ENCODE measurements at places on chromosomes 2 and 18.

DNA sequence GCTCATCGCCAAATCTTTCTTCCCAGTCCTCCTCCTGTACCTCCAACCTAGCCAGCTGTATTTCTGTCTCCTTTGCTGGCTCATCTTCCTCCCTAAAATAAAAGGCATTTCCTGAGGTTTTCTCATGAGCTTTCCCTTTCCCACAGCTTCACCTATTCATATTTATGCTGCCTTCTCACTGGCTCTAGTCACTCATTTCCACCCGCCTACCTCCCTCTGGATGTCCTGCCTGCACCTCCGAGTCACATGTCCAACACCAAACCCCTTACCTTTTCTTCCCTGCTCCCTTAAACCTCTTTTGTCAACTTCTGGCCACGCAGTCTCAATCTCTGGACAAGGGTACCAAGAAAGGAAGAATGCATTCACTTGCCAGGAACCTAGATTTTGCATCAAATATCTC, 2.8 kb downstream of the EIF2AK3 start:
- no peak for DNase-seq

- no peak for DNase-seq
Observed at GRCh38 chr18:21341141-21341540, 99.1 kb downstream of the GREB1L start.

DNA sequence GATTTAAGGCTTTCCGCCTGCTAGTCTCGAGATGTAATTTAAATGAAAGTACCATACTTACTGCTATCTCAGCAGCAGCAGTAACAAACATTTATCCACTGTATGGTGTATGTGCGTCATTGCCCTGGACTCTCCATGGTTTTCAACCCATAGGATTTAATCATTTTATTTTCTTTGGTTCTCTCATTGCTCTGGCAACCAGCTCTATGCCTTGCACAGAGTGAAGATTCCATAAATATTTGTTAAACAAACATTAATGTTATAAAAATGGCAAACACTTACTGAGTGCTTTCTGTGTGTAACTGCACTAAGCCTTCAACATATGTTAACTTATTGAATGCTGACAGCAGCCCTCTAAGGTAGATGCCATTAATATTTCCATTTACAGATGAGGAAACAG, 1.3 kb upstream of the LMAN1 start:
- DNase-seq, result no peak

DNA sequence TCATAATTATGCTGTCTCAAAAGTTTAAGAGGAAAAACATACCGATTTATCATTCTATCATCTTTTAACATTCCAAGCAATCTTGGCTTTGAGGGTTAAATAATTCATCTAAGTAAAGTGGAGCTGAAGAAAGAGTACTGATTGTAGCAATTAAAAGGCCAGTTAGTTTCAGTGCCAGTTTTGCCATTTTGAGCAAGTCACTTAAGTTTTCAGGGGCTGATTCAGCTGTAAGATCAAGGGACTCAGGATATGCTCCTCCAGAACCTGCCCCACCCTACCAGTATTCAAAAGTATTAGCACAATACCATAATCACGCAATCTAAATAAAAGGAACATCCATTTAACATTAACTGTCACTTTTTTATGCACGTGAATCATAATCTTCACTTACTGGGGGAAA, 1.9 kb downstream of the SS18 start:
- no peak for DNase-seq

DNA sequence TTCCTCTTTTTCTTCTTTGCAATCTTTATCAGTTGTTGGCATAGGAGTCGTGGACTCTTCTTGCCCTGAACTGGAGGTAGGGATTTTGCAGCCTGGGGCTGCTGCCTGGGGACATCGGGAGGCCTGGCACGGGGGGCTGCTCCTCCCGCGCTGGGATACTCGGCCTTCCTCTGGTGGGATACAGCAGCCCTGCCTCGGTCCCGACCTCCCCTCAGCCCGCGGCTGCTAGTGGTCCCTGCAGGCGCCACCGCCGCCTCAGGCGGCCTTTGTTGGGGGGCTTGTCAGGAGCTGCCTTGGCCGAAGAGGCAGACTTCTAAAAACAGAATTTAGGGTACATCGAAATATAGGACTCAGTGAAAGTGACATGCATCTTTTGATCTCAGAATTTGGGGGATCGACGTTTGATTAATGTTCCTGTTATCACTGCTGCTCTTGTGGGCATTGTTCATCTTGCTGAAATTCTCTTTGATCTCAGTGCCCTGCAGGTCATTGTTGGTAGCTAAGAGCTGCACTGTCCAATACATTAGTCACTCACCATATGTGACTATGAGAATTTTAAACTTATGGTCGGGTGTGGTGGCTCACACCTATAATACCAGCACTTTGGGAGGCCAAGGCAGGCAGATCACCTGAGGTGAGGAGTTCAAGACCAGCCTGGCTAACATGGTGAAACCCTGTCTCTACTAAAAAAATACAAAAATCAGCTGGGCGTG, 16.3 kb downstream of the POLR2D start:
- no peak for DNase-seq

DNA sequence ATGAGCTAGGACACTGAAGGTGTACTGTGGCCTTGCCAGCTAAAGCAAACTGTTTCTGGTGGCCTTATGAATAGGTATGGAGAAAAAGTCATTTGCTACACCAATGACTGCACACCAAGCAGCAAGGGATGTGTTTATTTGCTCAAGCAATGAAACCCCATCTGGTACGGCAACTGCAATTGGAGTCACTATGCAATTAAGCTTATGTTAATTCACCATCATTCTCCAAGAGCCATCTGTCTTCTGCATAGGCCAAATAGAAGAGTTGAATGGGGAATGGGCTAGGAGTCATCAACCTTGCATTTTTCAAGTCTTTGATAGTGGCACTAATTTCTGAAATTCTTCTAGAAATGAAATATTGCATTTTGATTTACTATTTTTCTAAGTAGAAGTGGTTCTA, 372.0 kb downstream of the KCNJ3 start:
- DNase-seq, result no peak

- no peak for DNase-seq
Observed at GRCh38 chr2:167504695-167505094, 616.4 kb downstream of the XIRP2 start.

GRCh38 chr18:70366174-70366573, 77.3 kb downstream of the SOCS6 start:
- no peak for DNase-seq

DNA sequence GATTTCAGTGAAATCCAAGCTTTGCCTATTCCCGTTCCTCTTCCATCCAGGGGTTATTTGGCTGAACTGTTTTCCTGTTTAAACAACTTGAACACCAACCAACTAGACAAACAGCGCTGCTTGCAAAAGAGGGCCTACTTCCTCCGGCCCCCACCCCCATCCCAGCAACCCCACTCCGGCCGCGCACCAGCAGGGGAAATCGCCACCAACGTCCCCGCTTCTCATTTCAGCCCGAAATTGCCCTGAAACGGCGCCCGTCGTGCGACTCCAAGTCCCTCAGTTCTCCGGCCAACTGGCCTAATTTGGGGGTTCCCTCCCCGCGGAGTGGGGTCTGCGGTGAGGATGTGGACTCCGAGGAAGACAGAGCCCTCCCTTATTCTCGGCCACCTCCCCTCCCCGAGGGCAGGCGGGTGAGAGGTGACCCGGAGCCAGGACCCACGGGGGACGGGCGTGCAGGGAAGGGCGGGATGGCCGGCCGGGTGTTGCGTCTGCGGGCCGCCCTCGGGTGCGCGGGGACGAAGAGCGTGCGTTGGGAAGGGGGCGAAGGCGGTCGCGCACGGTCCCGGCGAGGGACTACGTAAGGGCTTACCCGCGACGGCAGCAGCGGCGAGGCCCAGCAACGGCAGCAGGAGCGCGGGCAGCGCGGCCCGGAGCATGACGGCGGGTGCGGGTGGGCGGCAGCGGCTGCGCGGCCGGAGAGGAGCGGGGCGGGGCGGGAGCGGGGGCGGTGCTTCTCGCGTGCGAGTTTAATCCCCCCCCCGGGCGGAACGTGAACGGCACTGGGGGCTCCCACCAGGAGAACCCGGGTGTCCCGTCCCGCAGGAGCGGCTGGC, at the start of gene CD302:
Gene CD302, minus strand, starts transcription at position 666 of the 833 bp plus-strand sequence. Its CDS starts 10 bp downstream, at position 656.
- peak; percentile 34 for DNase-seq

DNA sequence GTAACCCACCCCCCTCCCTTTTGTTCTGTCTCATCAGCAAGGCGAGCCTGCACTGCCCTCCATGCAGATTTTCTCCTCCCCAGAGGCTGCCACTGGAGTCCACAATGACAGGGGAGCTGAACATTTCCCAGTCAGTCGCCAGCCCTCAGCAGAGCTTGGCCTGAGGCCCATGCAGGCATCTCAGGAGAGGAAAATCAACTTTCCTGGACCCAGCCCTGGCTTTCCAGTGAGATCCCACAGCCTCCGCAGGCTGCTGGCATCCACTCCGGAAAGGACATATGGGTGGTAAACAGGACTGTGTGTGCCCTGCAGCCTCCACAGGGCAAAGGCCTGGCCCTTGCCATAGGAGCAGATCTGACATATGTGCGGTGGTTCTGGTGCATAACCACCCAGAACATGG, 253.8 kb downstream of the TNS1 start:
- DNase-seq, result no peak

GRCh38 chr2:72210470-72210869, 62.8 kb upstream of the CYP26B1 start:
- DNase-seq, result no peak

DNA sequence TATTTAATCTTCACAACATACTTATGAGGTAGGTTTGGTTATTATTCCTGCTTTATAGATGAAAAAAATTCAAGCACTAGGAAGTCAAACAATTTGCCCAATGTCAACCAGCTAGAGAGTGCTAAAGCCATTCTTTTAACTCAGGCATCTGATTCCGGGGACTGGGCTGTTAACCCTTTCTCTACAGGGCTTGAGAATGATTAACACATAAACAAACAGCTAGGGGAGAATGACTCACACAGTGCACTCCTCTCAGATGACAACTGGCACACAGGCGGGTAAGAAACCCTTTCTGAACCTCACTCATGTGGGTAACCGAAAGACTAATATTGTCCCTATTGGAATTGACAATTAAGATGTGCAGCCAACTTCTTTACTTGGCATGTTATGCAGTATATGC, 86.3 kb upstream of the FSHR start:
- DNase-seq, result no peak

GRCh38 chr2:47905386-47906156, 727 bp downstream of the FBXO11 start:
- peak; percentile 49 for DNase-seq

DNA sequence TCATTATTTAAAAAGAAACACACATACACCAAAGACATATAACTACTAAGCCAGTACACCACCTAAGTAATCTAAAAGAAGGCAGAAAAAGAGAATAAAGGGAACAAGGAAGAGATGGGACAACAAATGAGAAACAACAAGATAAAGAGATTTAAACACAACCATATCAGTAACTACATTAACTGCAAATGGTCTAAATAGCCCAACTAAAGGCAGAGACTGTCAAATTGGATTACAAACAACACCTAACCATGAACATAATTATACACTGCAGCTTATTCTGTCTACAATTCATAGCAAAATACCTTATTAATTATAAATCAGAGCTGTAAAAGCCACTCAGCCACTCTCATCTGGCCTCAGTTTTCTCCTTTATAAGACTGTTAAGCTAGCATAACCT, 15.0 kb downstream of the PPP4R1 start:
- no peak for DNase-seq

- DNase-seq, result no peak
Observed at GRCh38 chr2:151799886-151800292, 28.3 kb downstream of the ARL5A start.

- DNase-seq, result no peak
Observed at GRCh38 chr18:79375441-79376154, 20.1 kb upstream of the NFATC1 start.

DNA sequence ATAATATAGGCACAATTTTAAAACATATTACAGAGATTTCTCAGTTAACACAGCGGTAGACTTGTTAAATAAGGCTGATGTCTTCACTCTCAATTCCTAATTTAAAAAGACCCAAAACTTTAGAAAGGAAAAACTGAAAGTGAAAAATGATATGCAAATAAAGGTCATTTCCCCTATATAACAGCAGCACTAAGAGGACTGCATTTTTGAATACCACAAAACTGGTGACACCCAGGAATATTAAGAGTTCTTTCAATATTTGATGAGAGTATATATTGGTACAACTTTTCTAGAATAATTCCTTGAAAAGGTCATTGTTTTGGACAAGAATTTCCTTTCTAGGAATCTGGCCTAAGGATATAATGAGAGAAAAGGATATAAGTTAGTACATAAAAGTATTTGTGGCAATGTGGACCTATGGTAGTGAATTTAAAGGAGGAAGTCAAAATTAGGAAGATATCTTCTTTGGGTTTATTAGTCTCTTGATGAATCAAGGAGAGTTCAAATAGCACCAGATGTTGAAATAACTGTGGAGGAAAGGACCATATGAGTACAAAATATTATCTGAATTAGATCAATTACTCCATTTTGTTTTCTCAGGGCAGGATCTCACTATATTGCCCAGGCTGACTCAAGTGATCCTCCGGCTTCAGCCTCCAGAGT, 70.3 kb downstream of the TMEM237 start:
- no peak for DNase-seq

DNA sequence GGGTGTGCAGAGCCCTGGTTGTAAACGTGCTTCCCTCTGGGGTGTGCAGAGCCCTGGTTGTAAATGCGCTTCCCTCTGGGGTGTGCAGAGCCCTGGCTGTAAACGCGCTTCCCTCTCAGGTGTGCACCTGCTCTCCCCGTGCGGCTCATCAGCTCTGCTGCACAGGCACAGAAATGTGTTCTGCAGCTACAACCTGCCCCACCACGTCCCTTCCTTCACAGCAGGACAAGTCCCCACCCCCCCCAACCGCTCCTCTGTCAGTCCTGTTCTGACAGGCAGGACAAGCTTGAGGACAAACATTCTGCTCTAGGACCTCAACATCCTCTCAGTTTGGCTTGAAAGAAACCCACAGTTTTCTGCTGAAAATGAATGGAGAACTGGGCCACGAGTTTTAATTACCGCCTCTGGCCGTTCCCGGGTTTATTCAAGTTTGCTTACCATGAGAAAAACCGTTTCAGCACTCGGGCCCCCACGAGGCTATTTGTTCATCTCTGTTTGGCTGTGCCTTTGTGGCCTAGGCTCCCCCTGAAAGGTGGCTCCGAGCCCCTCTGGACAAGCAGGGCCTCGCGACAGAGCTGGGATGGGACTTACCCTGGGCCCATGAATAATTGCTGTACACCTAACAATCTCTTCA, 81.0 kb upstream of the ASB18 start:
- no peak for DNase-seq

DNA sequence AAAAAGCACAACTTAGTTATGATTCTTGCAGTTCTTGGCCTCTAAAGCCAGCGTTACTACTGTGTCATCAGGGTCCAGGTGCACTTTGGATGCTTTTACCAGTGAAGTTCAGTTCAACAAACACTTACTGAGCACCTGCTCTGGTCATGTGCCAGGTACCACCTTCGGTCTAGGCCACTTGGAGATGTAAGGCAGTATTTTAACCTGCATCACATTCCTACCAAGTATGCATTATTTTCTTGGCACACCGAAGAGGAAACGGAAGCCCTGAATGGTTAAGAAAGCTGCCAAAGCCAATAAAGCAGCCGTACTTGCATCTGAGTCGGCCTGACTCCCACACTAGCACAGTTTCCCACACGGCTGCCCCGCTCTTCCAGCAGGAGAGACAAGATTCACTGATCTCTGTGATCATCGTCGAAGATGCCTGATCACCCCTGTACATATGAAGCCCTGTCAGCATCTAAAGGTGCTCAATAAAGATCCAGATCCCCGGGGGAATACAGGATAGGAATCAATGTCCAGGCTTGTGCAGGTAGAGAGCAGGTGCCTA, 427.1 kb downstream of the EIPR1 start:
- peak; percentile 92 for DNase-seq

GRCh38 chr2:96914332-96914731, 44.5 kb upstream of the SEMA4C start:
- no peak for DNase-seq

- DNase-seq, result peak; percentile 49
Observed at GRCh38 chr2:105235388-105236059, 6.0 kb upstream of the GPR45 start.

Data from NCI-H1105 treated with DMSO at 0.1 percent for 48 hours (cell line).